ENCODE measurements at places on chromosomes 3 and 15.
A peak's percentile ranks its signal among the peaks of the same experiment; 100 is the strongest.

- no peaks in the 10 kb centered on the region for H3K27me3 ChIP-seq
- H3K4me1 ChIP-seq = no peaks in the 10 kb centered on the region
- no peak overlapping the region for H3K27ac ChIP-seq
- H3K4me3 ChIP-seq = no peak overlapping the region
- DNase-seq = no peak
These were observed 77.3 kb downstream of the ABI3BP start for GRCh38 chr3:100915706-100916495.

GRCh38 chr15:78570710-78571109, 5.4 kb downstream of the CHRNA5 start:
- H3K27me3 ChIP-seq = no peaks in the 10 kb centered on the region
- H3K4me3 ChIP-seq = no peak overlapping the region
- H3K36me3 ChIP-seq = no peaks in the 10 kb centered on the region

DNA sequence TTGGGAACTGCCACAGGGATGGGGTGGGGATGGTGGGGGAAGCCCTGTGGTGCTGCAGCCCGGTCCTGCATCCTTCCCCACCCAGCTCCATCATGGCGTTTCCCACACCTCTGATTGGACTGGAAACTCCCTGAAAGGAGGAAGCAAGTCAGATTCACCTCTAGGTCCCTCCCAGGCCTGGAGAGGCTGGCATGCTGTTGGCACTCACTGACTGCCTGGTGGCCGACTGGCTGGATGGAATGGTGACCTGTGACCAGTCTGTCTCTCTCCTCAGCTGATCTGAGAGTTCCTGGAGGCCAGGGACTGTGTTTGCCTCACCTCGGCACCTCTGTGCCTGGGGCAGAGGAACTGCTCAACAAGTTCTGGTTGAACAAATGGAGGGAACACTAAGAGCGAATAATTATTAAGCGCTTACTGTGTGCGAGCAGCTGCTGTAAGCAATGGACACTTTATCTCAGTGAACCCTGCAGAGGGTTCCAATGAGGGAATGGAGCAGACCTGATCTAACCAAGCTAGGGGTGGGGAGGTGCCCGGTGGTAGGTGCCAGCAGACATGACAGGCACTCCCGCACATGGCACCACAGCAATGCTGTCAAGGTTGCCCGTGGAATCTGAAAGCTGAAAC, 3.5 kb upstream of the HHATL start:
- DNase-seq = no peak
- no peaks in the 10 kb centered on the region for H3K27me3 ChIP-seq
- H3K36me3 ChIP-seq = no peaks in the 10 kb centered on the region

- H3K27me3 ChIP-seq = no peaks in the 10 kb centered on the region
- H3K4me3 ChIP-seq = no peak overlapping the region
- no peaks in the 10 kb centered on the region for H3K36me3 ChIP-seq
- no peak for DNase-seq
- H3K4me1 ChIP-seq = no peaks in the 10 kb centered on the region
These were observed 282.1 kb downstream of the VGLL3 start for GRCh38 chr3:86708893-86709292.

DNA sequence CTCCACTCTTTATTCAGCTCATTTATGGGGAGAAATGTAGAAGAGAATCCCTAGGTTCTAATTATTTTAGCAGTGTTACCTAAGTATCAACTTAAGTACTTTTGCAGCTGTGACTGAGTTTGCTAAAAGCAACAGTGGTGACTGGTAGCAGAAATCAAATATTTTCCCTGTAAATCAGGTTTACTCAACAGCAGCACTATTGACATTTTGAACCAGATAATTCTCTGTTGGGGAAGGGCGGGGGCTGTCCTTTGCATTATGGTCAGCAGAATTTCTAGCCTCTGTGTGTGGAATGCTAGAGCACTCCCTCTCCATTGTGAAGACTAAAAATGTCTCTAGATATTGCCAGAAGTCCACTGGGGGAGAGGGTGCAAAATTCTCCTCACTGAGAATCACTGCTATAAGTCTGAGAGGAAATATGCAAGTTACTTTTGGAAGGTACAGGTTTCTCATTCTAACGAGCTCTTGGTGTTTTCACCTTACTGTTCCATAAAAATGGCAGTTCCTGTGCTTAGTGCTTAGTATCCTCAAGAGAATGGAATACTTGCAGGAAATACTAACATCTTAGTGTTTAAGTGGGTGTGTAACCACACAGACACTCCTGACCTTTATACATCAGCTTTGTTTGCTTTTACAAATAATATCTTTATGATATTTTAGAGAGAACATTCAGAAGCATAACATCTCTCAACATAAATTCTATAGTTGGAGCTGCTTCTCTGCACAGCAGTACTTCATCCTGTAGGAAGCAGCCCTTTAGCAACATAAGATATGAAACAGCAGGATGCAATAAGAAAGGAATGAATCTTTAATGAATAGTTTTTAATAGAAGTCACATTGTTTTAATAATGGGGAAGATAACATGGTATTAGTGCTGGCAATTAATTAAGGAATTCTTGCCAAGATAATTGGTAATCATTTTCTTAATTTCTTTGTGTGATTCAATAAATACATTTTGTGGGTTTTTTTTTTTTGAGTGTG, 246.5 kb upstream of the GOLIM4 start:
- peaks cover 4% of the 10 kb centered on the region for H3K4me1 ChIP-seq
- H3K27ac ChIP-seq = no peak overlapping the region
- no peaks in the 10 kb centered on the region for H3K36me3 ChIP-seq
- H3K27me3 ChIP-seq = no peaks in the 10 kb centered on the region
- DNase-seq = no peak

GRCh38 chr3:105497386-105497785, 130.7 kb downstream of the ALCAM start:
- no peaks in the 10 kb centered on the region for H3K36me3 ChIP-seq
- H3K4me1 ChIP-seq = no peaks in the 10 kb centered on the region
- no peak for DNase-seq
- H3K27me3 ChIP-seq = no peaks in the 10 kb centered on the region
- H3K27ac ChIP-seq = no peak overlapping the region

DNA sequence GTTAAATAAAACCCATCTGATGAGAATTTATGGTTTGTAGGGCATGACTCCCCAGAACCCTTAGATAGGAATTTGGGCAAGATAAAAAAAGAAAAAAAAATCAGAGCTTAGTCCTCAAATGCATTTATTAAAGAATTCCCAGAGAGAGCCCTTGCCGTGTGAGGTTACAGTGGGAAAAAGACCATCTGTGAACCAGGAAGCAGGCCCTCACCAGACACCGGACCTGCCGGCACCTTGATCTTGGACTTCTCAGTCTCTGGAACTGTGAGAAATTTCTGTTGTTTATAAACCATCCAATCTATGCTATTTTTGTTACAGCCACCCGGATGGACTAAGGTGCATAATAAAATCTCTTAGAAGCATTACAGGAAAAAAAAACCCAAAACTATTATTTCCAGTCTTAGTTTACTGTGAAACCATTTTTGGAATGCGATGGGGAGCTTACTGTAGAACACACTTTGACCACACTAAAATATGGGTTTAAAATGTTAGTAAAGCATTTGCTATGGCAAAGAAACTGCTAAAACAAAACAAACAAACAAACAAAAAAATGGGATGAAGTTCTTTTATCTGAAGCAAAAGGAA, 72.2 kb downstream of the LEKR1 start:
- H3K4me1 ChIP-seq = no peaks in the 10 kb centered on the region
- DNase-seq = no peak
- H3K4me3 ChIP-seq = no peak overlapping the region
- no peaks in the 10 kb centered on the region for H3K27me3 ChIP-seq
- no peak overlapping the region for H3K27ac ChIP-seq

DNA sequence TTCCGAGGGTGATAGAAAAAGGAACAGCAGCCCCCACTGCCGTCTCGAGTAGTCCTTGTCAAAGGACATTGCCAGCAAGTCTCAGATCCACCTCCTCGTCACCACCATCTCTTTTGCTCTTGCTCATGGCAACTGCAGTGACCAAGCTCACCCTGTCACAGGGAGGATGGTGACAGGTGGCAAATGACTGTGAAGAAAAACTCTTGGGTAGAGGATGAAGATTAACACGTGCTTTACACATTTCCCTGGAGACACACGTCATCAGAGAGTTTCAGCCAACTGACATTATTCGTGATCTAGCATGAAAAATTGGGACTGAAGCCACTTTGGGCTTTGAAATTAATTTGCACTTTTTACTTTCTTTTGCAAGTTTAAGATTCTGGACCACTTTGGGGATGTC, 174.3 kb downstream of the EBLN2 start:
- H3K27me3 ChIP-seq = no peaks in the 10 kb centered on the region
- no peak overlapping the region for H3K27ac ChIP-seq
- no peak overlapping the region for H3K4me3 ChIP-seq
- H3K36me3 ChIP-seq = no peaks in the 10 kb centered on the region
- no peaks in the 10 kb centered on the region for H3K4me1 ChIP-seq
- no peak for DNase-seq

GRCh38 chr3:168693870-168694269, 598.1 kb upstream of the GOLIM4 start:
- no peak overlapping the region for H3K4me3 ChIP-seq
- no peak overlapping the region for H3K27ac ChIP-seq
- H3K27me3 ChIP-seq = no peaks in the 10 kb centered on the region
- peaks cover 3% of the 10 kb centered on the region for H3K4me1 ChIP-seq
- no peak for DNase-seq

DNA sequence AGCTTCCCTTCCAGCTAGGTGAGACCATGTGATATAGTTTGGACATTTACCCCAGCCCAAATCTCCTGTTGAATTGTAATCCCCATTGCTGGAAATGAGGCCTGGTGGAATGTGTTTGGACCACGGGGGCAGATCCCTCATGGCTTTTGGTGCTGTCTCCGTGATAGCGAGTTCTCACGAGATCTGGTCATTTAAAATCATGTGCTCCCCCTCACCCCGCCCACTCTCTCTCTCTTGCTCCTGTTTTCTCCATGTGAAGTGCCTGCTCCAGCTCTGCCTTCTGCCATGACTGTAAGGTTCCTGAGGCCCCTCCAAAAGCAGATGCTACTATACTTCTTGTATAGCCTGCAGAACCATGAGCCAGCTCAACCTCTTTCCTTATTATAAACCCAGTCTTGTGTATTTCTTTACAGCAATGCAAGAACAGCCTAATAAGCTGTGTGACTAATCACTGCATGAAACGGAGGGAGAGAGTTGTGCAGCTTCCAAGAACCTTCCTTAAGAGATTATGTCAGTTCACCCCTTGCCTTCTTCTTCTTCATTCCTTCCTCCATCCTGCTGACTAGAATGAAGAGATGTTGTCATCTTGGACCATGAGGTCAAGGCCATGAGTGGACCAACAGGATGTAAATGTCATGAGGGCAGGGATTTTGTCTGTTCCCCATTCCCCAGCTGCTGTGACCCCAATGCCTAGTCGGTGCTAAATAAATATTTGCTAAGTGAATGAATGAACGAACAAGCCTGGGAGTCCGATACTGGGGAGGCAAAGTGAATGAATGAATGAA, 91.0 kb downstream of the CPN2 start:
- peaks cover 15% of the 10 kb centered on the region for H3K4me1 ChIP-seq
- no peak overlapping the region for H3K27ac ChIP-seq
- no peak overlapping the region for H3K4me3 ChIP-seq
- H3K36me3 ChIP-seq = no peaks in the 10 kb centered on the region
- DNase-seq = no peak

DNA sequence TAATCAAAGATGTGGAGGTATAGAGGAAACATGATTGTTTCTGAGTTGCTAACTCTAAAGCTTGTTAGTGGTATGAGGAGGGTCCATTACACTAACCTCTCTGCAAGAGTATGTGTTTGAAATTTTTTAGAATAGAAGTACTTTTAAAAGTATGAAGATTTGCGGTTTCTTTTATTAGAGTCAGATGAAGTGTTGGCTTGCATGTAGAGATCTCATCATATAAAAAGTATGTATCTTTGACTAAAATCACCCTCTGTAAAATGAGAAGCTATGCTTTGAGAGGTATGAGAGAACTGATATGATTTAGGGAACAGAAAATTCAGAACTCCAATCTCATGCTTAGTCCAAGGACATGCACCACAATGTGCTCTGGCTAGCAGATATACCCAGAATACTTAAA, 140.4 kb upstream of the MBNL1 start:
- no peaks in the 10 kb centered on the region for H3K36me3 ChIP-seq
- H3K27me3 ChIP-seq = no peaks in the 10 kb centered on the region

DNA sequence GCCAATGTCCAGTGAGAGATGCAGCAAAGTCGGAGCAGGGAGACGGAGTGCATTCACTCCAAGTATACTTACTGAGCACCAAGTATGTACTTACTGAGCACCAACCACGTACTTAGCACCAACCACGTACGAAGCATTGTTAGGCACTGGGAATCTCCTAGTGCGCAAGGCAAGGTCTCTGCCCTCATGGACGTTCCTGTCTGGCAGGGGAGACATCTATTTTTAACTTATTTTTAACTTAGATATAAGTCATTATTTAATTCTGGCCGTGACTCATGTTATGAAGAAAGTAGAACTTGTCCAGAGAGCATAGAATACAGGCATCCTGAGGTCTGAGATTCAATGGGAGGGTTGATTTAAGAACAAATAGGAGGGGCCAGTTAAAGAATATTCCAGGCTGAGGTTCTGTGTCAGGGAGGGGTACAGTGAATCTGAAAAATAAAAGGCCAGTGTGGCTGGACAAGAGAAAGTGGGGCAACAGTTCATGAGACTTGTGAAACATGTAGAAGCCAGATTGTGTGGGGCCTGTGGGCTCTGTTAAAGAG, 9.3 kb upstream of the LRRC31 start:
- DNase-seq = no peak
- H3K36me3 ChIP-seq = no peaks in the 10 kb centered on the region
- peaks cover 5% of the 10 kb centered on the region for H3K4me1 ChIP-seq
- no peaks in the 10 kb centered on the region for H3K27me3 ChIP-seq
- no peak overlapping the region for H3K4me3 ChIP-seq

DNA sequence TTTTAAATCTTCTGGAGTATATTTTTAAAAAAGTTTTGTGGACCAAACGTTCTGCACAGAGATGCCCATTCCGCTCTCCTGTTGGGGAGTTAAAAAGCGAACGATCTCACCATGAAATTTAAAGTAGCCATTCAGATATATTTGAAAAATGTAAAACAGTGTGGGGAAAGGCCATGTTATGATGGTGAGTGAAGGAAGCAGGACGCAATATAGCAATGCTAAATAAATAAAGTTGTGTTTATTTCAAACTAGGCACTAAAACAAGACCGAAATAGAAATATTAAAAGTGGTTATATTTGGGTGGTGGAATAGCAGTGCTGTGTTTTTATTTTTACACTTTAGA, 327 bp upstream of the CCDC13 start:
- no peaks in the 10 kb centered on the region for H3K27me3 ChIP-seq
- no peak for DNase-seq
- H3K4me3 ChIP-seq = peak overlapping the region; percentile 64
- H3K4me1 ChIP-seq = peaks cover 5% of the 10 kb centered on the region
- peaks cover 16% of the 10 kb centered on the region for H3K36me3 ChIP-seq

DNA sequence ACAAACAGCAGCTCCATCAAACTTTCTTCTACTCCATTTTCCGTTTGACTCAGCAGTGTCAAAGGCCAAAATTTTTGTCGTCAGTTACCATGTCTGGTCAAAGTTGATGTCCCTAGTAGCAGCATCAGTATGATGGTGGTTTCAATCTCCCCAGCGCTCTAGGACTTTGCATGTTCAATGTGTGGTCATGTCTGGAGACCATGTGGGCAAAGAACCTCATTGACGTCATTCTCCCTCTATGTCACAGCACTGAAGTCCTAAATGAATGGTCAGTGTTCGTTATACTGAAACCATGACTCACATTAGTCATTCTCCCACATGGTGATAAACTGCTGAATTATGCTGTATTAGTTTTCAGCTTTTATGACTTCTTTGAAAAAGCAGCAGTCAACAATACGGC, 23.2 kb downstream of the SHC4 start:
- no peak overlapping the region for H3K27ac ChIP-seq
- no peaks in the 10 kb centered on the region for H3K27me3 ChIP-seq
- no peaks in the 10 kb centered on the region for H3K36me3 ChIP-seq

Data from neuronal stem cell (in vitro differentiated cells).